ENCODE measurements at places on chromosomes 4 and X.

GRCh38 chr4:4456351-4456750 lies 69.4 kb downstream of the NSG1 start:
- no peak for DNase-seq

DNA sequence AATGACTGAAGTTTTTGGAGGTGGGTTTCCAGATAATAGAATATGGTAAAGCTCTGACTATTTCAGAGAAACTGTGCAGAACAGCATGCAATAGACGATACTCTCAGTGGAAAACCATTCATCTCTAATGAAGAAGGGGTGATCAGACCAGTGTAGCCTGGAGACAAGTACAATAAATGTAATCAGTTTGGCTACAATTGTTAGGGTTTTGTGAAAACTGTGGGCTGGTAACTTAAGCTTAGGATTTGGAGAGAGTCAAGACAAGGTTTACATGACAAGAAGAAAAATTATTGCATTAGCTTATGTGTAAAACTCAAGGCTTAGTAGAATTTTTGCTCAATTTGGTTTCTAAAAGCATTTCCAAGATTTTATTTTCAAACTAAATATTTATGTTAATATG lies 241.5 kb upstream of the ANKRD50 start:
- no peak for DNase-seq

GRCh38 chr4:8568068-8568668 lies 12.0 kb upstream of the GPR78 start:
- no peak for DNase-seq

DNA sequence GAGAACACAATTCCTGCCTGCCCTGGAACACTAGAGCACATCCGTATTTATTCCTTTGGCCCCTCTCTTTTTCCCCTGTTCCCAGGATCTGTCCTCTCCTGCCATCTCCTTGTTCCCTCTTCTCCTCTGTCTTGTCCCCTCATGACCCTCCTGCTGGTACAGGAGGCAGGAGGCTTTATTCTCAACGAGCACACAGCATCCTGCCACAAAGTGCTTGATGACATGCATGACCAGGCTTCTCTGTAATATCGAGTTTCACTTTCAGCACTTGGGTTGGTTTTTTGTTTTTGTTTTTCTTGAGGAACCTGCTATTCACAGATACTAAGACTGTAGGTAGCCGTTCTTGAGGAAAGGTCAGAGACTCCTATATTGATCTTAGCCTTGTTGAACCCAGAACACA lies 35.3 kb downstream of the NALF2 start:
- peak; percentile 54 for DNase-seq
